C1 segment of cervical spinal cord (tissue), 14 donors: ENCODE measurements at places on chromosomes 5 and 9.
A peak's percentile ranks its signal among the peaks of the same experiment; 100 is the strongest.

DNA sequence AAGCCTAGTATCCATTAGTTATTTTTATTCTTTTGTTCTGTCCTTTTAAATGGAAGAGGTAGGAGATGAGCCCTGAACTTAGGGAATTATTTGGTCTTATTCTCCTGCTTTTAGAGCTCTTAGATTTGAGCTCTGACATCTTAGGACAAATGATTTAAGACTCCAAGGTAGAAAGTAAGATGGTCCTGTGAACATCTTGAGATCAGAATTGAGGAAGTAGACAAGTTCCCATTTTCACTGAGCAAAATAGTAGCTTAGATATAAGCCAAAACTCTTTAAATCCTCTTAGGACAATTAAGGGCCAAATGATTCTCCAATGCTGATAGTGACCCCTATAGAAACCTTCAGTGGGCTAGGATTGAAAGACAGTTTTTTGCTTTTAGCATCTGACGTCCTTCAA is 53.0 kb upstream of the RUSC2 start:
- no peak for DNase-seq

- DNase-seq, result no peak
These were observed 14.9 kb downstream of the ATOX1 start for GRCh38 chr5:151743530-151743929.

DNA sequence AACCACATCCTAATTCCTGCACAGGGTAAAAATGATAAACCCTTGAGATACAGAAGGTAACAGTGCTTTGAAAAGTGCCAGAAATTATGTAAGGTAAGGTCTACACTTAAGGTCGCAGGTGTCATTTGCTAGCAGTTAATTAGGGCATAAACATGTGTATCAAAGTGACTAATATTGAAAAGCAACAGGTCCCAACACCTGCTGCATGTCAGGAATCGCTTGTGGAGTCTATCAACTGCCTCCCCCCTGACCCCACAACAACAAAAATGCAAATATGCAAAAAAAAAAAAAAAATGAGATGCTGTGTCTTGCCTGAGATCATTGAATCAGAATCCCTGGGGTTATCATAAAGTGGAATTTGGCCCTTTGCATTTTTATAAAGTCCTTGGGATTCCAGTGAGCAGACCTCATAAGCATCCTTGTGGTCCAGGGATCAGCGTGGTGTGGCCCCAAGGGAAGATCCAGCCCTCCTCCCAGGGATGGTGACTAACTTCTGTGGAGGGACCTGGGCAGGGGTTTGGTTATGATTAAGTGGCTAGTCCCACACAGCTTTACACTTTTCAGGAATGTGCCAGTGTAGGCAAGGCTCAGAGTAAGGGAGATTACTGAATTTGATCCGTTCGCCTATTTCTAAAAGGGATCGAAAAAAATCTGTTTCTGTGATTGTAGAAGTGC is 92.5 kb upstream of the TNFSF8 start:
- no peak for DNase-seq

GRCh38 chr9:4987961-4988421 is 2.9 kb downstream of the JAK2 start:
- DNase-seq, result peak; percentile 28

DNA sequence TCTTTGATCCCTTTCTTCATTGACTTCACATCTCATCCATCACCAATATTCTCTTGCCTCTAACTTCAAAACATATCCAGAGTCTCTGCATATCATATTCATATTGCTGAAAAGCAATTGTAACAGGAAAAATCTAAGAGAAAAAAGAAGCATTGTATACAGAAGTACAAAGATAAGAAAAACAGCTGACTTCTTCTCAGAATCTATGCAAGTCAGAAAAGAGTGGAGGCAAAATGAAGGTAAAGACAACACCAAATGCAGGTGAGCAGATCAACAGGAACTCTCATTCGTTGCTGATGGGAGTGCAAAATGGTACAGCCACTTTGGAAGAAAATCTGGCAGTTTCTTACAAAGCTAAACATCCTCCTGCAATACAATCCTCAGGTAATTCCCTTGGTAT is 155.6 kb downstream of the PHF2 start:
- no peak for DNase-seq

DNA sequence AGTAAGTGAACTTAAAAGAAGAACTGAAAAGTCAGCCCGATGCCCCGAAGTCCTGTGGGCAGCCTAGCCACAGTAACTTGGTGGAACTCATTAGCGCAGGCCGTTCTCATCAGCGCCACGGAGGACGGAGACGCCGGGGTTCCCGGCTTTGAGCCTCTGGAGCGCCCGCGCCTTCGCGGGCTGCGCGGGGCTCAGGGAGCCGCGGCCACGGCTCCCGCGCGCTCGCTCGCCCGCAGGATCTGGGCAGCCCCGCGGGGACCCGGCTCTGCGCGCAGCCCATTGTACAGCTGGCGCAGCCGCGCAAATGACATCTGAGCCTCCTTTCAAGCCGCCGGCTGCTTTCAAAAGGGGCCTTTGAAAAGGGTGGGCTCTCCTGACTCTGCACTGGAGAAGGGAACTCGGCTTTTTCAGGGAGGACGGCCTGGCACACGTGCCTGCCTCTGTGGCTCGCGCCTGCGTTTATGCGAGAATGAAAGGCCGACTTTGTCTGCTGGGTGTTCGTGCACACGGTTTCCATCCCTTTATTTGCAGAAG is 40.7 kb downstream of the TLR4 start:
- peak; percentile 10 for DNase-seq

DNA sequence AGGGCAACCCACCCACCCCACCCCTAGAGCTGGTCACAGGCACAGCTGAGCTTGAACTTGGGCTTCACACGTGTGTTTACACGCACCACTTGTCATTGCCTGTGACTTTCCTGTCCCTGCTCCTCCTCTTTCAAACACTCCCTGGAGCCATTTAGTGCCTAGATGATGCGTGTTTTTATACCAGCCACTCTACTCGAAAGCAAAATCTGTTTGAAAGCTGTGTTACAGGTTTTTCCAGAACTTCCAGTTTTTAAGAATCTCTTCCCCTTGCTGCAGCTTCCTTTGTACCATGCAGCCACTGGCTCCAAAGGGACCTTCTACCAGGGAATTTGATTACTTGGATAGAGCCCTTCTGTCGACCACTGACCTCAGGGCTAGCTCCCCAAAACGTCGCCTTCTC is 78.8 kb upstream of the SPRY4 start:
- no peak for DNase-seq

GRCh38 chr9:95373069-95373681 is 55.7 kb upstream of the FANCC start:
- no peak for DNase-seq

- no peak for DNase-seq
These were observed 101.5 kb downstream of the DEPDC1B start for GRCh38 chr5:60598424-60598823.

- DNase-seq, result no peak
These were observed 36.0 kb downstream of the POC5 start for GRCh38 chr5:75681125-75681830.

GRCh38 chr5:32771037-32771436 is 59.9 kb downstream of the NPR3 start:
- DNase-seq, result no peak

DNA sequence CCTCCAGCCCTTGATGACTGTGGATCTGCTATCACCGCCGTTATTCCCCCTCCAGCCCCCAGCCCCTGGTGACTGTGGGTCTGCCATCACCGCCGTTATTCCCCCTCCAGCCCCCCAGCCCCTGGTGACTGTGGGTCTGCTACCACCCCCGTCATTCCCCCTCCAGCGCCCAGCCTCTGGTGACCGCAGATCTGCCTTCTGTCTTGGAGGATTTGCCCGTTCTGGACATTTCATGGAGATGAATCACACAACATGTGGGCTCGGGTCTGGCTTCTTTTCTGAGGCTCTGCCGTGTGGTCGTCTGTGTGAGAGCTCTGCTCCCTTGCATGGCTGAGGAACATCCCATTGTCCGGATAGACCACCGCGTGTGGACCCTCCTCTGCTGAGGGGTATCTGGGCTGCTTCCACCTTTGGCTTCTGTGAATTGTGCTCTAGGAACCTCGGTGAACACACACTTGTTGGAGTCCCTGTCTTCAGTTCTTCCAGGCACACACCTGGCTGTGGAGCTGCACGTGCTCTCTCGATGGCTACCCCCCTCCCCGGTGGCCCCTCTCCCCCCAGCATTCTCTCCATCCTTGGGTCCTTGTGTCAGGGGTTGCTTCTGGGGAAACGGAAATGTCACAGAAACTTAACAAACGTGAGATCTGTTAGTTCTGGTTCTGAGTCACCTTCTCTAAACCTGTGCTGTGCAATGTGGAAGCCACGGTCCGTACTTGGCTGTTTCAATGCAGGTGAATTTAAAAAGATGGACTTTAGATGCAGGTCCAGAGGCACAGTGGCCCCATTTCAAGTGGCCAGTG is 105.3 kb upstream of the COL5A1 start:
- DNase-seq, result no peak

DNA sequence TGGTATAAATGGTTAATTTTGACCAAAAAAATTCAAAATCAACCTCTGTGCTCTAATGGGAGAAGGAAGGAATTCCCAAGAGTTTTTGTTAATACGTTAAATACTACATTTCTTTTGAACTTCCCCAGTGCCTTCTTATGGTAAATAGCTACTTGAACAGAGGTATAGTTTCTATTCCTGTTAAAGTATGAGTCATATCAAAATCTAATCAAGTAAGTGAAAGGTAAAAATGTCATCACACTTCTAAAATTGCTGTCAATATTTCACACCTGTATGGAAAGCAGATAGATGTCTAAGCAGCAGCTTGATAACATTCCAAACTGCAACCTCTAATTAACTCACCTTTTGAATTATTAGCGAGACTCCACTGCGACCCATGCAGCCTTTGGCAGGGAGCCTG is 214.1 kb upstream of the MEF2C start:
- DNase-seq, result no peak

DNA sequence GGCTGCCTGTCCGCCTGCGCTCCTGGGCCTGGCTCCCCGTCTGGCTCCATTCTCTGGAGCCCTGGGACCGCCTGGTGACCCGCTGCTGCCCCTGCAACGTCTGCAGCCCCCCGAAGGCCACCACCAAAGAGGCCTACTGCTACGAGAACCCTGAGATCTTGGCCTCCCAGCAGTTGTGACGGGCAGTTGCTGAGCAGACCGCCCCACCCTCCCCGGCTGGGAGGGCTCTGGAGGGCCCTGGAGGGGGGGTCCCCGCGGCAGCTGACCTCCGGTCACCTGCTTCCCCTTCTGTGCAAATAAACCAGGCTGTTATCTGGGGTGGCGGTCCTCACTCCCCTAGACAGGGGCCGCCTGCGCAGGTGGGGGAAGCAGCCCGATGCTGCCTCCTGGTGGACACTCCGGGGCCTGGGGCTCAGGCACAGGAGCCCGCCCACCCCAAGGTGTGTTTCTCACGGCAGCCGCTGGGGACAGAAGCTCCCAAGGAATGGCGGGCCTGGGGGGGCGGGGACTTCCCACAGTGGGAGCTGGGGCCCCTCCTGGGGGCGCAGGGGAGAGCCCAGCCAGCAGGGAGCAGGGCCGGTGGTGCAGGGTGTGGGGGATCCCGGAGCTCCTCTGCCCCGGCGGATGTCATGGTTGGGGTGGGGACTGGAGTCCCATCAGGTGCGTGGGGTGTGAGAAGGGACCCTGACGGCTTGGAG is 4.7 kb upstream of the TUBB4B start:
- peak; percentile 78 for DNase-seq

- no peak for DNase-seq
These were observed 3.6 kb upstream of the ARAP3 start for GRCh38 chr5:141685591-141685990.

DNA sequence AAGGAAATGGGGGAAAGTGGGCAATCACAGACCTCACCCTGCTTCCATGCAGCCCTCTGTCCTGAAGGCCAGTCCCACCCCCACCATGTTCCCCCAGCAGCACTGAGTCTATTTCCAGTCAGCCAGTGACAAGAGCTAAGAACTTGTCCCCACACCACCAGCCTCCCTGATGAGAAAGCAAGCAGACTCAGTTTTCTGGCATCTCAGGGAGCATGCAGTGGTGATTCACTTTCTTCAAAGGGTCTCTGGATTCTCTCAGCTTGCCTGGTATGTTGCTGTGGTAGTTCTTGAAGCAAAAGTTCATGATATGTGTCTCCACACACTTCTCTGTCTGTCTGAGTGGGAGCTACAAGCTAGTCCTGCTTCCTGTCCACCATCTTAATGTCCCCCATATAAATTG is 799.9 kb upstream of the TYRP1 start:
- DNase-seq, result no peak

GRCh38 chr9:133632806-133633680 is 3.1 kb upstream of the DBH start:
- no peak for DNase-seq

DNA sequence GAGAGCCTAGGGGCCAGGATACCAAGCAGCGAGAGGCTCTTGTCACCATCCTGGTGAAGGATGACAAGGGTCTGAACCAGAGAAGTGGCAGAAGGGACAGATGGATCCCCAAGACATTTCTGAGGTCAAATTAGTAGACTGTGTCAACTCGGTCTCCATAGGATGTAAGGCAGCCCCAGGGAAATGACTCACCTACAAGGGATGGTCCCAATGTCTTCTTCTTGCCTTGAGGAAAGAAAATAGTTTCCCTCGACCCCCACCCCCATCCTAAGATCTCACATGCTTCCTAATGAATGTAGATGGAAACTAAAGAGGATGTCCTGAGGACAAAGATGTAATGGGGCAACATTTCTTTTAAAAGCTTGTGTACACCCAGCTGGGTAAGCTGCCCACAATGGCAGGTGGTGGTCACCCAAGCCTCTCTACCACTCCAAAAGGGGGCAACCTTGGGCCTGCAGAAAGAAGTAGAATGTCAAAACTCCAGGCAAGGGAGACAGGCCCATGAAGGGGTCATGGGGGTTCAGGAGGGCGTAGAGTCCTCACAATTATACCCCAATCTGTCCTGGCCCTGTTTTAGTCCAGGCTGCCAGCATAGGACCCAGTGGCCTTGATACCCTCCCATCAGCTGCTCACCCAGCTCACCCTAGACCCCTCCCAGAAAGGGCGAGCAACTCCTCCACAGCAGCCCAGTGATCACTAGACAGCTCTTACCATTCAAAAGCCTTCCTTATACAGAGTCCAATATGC is 187.4 kb downstream of the ACTL7B start:
- DNase-seq, result no peak

DNA sequence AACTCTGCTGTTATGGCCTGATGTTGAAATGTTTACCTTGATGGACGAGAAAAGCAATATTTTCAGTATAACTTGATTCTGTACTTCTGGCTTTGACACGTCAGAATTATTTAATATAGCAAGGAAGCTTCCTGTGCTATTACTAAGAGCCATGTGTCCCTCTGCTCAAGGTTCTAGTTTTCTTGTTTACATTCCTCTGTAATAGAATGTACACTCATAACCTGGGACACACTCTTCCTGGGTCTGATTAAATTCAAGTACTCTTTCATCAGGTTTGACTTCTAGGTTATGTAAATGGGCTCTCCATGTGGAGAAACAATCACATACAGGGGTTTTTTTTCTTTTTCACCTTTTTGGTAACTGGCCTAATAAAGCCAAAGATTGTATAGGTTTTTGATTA is 33.1 kb downstream of the GTF3C4 start:
- no peak for DNase-seq

GRCh38 chr9:447230-448025 is 232.8 kb downstream of the DOCK8 start:
- DNase-seq, result no peak

- peak; percentile 17 for DNase-seq
These were observed 197.6 kb downstream of the KDM4C start for GRCh38 chr9:6955251-6955921.
